ENCODE measurements at places on chromosomes 11 and 22.

- no peak for DNase-seq
These were observed 10.2 kb downstream of the DGKZ start for GRCh38 chr11:46357483-46357936.

DNA sequence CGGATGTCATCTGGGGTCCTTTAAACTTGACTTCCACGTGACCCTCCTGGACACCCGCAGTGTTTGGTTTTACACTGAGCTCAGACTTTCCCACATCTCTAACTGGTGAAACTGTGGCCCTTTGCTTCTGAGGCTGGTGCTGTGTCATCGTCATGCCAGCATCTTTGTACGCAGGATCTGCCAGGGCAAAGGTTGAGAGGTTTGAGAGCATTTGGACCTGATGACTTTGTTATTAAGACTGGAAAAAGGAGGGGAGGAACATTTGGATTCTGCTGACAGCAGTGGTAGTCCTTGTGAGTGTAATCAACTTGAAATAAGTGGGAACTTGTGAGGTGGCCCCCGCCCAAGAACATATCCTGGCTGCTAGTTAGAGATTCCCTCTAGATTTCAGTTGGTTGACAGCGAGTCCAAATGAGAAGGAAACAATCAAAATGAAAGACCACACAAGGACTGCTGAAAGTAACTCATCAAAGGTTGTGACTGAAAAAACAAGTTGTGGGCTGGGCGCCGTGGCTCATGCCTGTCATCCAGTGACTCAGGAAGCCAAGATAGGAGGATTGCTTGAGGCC lies 102.5 kb downstream of the KIAA1671 start:
- no peak for DNase-seq

DNA sequence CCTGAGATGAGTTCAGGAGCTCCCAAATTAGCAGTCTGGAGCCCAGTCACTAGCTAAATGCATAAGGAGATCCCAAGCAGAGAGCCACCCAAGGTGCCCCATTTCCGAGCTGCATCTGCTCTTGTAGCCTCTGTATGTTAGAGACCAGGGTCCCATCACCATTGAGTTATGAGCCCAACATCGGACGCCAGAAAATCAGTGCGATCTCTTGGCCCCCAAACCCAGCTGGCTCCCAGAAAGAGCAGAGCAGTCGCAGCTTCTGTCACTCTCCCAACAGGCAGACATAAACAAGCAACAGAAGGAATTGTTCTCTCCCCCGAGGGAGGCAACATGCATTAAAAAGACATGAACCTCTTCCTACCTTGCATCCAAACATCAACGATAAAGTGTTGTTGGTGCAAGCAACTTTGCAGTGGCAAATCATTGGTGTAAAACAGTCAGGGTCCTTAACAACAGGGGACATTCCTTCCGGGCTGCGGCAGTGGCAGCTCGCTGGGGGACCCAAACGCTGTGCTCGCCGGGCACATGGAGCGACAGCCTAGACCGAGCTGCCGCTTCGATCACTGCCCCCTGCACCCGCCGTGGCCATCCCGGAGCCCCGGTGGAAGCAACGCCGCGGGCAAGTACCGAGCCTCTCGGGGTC lies 907.1 kb downstream of the DLG2 start:
- DNase-seq, result peak; percentile 13

DNA sequence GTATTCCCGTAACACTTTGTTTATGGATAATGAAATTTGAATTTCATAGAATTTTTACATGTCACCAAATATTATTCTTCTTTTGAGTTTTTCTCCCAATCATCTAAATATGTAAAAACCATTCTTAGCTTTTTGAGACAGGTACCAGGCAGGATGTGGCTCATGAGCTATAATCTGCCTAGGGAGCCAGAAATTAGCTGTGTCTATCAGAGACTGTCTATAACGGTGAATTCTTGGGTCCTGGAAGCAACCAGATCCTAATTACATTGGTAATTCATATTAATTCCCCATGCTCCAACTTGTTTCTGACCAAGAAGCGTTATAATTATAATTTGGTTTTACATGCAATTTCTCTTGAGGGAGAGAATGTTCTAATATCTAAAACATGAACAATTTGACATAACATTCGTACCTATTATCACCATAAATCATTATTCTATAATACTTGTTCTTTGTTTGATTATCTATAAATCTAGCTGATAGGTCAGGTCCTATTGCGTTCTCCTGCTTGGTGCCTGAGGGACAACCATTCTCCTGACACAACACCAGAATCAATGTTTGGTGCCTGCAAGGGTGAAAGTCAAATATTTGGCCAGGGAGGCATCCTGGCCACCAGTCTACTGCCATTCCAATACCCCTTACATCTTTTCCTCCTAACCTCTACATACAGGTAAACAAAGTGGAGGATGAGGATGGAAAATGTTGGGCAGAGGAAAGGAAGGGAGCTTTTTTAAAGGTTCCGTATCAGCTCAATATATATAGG lies 69.9 kb downstream of the RSF1 start:
- DNase-seq, result no peak

DNA sequence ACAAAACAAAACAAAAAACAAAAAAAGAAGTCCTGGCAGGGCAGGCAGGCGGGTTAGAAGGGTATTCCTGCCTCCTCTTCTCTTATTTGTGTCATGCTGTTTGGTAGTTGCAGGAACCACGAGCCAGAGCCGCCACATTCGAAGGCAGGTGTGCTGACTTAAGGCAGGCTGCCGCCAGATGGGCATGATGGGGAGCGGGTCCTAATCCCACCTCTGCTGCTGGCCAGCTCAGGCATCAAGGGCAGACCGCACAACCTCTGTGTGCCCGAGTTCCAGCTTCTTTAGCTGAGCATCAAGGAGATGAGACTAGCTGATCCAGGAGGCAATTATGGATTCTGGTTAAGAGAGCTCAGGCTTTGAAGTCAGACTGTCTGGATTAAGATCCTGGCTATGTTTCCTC lies 12.1 kb downstream of the OAF start:
- no peak for DNase-seq

GRCh38 chr22:19082101-19082500 lies 40.1 kb downstream of the DGCR2 start:
- DNase-seq, result no peak

DNA sequence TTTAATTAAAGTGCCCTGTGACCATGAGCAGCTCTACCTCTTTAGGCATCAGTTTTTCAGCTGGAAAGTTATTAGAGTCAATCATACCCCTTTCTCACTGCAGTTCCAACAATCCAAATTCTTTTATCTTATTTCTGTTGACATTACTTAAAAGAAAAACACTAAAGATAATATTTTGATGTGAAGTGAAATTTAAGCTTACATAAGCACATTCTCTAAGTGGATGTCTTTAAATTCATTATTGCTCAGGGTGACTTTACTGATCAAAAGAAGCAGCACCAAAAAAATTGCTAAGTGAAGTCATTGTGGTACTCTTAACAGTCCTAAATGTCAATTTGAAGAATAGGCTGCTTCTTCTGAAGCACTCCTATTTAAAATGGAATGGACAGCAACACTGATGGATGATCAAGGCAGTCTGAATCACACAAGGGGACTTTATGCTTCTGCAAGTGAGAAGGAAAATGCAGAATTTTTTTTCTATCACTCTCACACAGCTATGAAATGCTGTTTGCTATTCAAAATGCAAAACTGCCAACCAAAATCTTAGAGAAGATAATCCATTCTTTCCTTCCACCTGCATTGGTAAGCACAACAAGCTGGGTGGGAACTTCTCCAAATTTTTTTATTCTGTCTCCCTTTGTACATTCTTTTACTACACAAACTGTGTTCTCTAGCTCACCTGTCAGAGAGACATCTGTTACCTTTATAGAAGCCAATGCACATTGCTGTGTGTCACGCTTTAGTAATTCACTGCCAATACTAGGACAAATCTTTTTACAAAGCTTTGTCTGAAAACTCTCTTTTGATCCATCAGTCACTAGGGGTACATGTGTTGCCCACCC lies 179.9 kb downstream of the GRIA4 start:
- DNase-seq, result no peak

GRCh38 chr11:78350646-78351165 lies 66.9 kb downstream of the GAB2 start:
- peak; percentile 96 for DNase-seq

- no peak for DNase-seq
These were observed 5.7 kb upstream of the MMP20 start for GRCh38 chr11:102630598-102631448.

DNA sequence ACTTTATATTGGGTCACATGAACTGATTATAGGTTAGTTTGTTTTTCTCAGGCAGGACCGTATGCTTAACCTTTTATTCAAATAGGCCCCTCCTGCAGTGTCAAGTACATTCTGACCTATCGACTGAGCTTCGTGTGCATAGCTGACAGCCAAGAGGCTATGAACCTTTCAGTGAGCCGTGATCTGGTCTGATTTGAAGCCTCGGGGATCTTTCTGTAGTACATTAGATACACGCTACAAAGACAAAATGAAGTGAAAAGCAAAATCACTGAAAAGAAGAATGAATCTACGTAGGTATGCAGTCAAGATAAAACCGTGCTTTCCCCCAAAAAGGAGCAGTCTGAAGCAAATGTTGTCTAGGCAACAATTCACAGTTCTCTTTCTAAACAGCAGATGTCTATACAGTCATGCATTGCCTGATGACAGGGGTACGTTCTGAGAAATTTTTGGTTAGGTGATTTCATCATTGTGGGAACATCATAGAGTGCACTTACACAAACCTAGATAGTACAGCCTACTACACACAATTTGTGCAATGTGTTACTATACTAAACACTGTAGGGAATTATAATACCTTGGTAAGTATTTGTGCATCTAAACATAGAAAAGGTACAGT lies 18.1 kb downstream of the JHY start:
- DNase-seq, result no peak

- DNase-seq, result no peak
These were observed 35.3 kb downstream of the GNB1L start for GRCh38 chr22:19819208-19819910.

- no peak for DNase-seq
These were observed 136.4 kb downstream of the BRD1 start for GRCh38 chr22:49691256-49691655.

DNA sequence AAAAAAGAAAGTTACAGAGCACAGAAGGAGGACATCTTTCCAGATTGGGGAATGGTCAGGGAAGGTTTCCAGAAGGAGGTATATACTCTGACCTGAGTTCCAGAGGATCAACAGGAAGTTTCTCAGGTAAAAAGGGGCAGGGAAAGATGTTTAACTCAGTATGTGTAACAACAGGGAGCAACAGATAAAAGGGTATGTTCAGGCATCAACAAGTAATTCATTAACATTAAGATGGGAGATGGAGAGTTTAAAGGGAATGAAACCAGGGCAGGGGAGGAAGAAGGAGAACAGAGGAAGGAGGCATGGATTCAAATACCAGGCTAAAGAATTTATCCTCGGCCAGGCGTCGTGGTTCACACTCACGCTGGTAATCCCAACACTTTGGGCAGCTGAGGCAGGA lies 2.5 kb upstream of the DENND5A start:
- DNase-seq, result no peak

- DNase-seq, result no peak
These were observed 117.3 kb downstream of the EHF start for GRCh38 chr11:34738237-34738636.

DNA sequence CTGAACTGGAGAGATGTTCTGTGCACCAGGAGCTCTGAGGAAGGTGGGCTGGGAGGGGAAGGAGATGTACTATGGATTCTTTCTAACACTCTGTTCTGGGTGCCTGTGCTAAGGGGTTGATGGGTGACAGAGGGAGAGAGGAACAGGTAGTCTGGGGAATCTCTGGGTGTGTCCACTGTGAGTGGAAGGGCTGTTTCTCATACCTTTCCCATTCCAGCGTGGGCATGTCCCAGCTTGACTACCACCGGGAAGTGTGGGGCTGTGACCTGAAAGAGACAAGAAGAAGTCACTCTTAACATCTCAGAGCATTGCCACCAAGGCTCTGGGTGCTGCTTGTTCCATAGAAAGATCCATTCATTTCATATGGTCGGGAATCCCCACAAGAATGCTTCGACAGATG lies 121.9 kb downstream of the FBXO7 start:
- DNase-seq, result no peak

DNA sequence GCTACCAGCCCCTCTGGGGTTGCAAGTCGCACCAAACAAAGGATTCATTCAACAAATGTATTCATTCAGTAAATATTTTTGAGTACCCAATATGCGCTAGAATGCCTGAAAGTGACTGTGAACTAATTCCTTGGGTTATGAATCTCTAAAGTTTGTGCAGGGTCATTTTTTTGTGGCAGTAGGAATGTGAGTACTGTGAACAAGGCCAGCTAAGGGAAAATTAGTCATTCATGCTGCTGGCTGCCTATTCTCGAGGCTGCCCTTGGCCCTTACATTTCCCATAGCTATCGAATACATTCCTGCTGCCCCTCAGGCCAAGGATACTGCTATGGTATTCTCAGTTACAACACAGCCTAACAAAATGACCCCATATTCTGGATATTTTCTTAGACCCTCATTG lies 141.6 kb downstream of the TRPC6 start:
- DNase-seq, result no peak

GRCh38 chr11:10268746-10269488 lies 25.1 kb downstream of the SBF2 start:
- no peak for DNase-seq

- DNase-seq, result no peak
These were observed 7.2 kb downstream of the TRPT1 start for GRCh38 chr11:64218628-64219353.

DNA sequence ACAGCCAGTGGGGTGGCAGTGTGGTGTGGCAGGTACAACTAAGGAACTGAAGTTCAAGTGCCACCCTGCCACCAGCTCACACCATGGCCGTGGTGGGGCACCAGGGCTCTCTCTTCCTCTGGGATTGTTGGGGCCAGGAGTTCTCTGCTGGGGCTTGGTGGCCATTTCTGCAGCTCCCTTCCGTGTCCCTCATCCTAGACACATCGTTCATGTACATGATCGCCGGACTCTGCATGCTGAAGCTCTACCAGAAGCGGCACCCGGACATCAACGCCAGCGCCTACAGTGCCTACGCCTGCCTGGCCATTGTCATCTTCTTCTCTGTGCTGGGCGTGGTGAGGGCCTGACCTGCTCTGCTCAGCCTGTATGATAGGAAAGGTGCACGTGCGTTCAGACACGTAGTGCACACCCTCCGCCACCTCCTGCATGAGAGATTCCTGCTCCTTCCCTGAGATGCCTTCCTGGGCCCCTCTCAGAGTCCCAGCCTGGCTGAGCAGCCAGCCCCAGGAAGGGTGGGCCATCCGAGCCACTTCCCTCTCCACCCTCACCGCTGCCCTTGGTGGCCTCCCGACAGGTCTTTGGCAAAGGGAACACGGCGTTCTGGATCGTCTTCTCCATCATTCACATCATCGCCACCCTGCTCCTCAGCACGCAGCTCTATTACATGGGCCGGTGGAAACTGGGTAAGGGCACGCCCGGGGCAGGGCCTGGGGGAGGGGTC lies 7.3 kb upstream of the TAGLN start:
- DNase-seq, result no peak

DNA sequence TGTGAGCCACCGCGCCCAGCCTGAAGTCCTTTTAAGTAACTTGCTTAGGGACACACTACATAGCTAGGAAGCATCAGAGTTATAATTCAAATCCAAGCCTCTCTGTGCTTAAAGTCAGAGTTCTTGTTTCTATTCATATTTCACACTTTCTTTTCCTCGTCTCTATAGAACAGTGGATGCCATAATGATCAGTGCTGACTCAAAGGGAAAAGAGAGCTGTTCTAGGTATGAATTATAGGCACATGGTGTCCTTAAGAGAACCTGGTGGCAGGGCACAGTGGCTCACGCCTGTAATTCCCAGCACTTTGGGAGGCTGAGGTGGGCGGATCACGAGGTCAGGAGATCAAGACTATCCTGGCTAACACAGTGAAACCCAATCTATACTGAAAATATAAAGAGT lies 400.2 kb upstream of the DDI1 start:
- DNase-seq, result no peak
